ENCODE measurements at places on chromosomes 5 and 9.

DNA sequence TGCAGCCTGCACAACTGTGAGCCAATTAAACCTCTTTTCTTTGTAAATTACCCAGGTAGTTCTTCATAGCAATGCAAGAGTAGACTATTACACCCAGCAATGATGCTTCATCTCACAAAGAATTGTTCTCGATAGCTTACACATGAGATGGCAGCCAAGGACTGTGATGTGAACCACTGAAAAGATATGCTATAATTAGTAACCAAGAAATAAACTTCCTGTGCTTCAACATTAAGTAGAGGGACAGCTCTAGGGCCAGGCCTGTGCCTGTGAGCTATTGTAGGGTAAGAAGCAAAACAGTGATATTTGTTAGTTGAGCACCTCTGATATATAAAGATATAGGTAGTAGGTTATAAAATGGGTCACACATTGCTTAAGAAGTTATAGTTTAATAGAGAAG, 41.8 kb upstream of the DPYSL3 start:
- DNase-seq = no peak

- no peak for DNase-seq
Observed at GRCh38 chr9:20302197-20302596, 320.1 kb downstream of the MLLT3 start.

GRCh38 chr5:109837231-109837861, 147.6 kb downstream of the MAN2A1 start:
- DNase-seq = no peak

DNA sequence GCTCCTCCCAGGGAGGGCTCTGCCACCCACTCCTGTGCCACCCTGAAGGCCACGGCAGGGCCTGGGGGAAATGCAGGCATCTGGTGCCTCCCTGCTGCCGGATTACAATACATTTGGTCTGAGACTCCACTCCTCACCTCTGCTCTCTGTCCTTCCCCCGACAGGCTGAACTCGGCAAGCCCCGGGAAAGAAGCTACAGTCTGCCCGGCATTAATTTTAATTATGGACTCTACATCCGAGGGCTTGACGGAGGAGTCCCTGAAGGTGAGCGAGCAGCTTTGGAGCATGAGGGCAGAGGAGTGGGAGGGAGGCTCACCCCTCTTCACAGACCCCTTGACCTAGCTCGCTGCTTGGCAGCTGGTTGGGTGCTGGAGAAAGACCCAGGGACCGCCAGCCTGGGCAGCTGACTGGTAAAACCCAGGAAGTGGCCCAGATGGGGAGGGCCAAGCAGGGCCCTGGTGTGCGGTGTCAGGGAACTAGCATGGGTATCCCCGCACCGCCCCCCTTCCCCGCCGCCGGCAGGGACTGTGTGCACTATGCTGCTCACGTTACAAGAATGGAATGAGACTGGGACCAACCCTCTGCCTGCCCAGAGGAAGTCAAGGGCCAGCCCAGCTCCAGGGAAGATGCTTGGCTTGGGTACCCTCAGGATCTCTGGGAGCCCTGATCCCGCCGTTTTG, 83.7 kb upstream of the BARHL1 start:
- DNase-seq = no peak

- DNase-seq = no peak
Observed at GRCh38 chr5:165560648-165561047, 2055.2 kb downstream of the MAT2B start.

GRCh38 chr9:100222674-100223073, 123.6 kb downstream of the INVS start:
- DNase-seq = no peak

DNA sequence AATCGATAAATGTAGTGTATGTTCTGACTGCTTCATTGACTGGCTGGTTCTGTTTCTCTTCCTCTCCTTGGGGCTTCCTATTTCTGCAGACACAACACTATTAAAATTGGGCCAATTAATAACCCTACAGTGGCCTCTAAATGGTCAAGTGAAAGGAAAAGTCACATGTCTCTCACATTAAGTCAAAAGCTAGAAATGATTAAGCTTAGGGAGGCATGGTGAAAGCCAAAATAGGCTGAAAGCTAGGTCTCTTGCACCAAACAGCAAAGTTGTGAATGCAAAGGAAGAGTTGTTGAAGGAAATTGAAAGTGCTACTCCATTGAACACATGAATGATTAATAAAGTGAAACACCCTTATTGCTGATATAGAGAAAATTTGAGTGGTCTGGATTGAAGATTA, 58.2 kb downstream of the CCNH start:
- DNase-seq = no peak

- no peak for DNase-seq
Observed at GRCh38 chr9:130731355-130731754, 37.8 kb downstream of the EXOSC2 start.

GRCh38 chr5:110019780-110020179, 330.1 kb downstream of the MAN2A1 start:
- no peak for DNase-seq

- no peak for DNase-seq
Observed at GRCh38 chr5:131277875-131278740, 14.3 kb downstream of the CDC42SE2 start.

GRCh38 chr5:65076251-65076869, 307.6 kb downstream of the CWC27 start:
- DNase-seq = peak; percentile 90

- no peak for DNase-seq
Observed at GRCh38 chr9:78234810-78235209, 1.1 kb upstream of the CEP78 start.

DNA sequence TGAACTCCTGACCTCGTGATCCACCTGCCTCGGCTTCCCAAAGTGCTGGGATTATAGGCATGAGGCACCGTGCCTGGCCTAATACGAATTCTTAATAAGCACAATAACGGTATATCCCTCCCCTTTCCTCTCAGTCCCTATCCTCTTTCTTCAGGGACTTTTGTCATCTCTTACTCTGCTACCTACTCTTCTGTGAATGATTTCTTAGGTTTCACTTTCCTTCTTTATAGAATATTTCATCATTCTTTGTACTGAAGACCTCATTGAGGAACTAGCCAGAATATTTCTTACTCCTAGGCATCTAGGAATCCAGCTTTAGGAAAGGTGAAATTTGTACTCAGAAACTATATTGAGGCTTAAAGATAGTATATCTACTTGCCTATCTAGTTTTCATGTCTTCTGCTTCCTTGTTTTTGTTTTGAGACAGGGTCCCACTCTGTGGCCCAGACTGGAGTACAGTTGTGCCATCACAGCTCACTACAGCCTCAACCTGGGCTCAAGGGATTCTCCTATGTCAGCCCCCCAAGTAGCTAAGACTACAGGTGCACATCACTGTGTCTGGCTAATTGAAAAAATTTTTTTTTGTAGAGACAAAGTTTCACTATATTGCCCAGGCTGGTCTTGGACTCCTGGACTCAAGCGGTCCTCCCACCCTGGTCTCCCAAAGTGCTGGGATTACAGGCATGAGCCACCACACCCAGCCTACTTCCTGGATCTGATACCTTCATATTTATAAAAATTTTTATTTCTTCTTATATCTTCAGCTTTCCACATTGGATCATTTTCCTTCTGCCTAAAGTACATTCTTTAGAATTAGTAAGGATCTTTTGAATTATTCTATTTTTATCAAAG, 69.7 kb downstream of the GPBP1 start:
- peak; percentile 46 for DNase-seq

DNA sequence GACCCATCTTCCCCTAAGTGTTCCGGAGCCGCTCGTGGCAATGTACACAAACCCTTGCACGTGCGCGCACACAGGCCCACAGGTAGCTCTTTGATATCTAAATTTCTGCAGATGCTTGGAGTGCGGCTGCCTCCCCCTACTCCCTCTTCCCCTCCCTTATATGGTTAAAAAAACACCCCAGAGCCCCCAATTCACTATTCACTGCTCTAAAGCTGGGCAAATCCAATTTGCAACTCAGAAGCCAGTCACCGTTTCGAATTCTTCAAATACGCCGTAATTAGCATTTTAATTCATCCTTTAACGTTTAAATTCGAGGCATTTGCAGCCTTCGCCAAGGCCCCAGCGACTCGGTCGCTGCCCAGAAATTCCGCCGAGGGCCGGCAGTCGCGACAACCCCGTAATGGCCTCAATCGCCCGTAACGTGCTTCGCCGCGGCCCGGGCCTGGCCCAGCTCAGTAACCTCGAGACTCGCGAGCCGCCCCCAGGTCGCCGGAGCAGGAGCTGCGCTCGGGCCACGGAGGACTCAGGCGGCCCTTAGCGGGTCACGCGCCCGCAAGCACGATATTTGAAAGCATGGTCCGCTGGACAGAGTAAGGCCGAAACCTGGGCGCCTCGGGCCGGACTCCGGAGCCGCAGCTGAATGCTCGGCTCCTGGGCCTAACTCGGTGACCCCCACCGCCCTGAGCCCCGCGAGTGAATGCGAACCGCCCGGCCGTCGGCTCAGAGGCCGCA, 1.3 kb downstream of the IRX2 start:
- DNase-seq = no peak

- DNase-seq = no peak
Observed at GRCh38 chr9:85416715-85417114, 325.0 kb downstream of the AGTPBP1 start.

- no peak for DNase-seq
Observed at GRCh38 chr9:110807956-110808598, 139.5 kb downstream of the MUSK start.

All from inflammatory macrophage (primary cell).